SHP77 treated with DMSO at 0.1 percent for 48 hours (cell line): ENCODE measurements at places on chromosomes 11 and 22.

DNA sequence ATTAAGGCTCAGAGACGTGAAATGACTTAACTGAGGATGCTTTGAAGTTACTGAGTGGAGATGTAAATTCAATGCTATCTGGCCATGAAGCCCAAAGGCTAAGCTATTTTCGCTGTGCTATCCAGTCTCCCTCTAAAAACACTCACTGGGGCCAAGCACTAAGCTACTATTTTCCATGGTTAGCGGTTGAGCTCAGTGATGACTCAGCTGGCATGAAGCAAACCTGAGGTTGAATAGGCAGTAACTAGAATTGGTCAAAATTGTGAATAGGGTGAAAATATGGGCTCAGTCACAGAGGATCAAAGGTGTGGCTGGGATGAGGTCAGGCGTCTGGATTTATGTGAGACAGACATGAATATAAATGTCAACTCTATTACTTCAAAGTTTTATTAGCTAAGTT, 564.2 kb upstream of the KIRREL3 start:
- no peak for DNase-seq

GRCh38 chr22:29312218-29313125, 3.0 kb downstream of the RASL10A start:
- DNase-seq: no peak

DNA sequence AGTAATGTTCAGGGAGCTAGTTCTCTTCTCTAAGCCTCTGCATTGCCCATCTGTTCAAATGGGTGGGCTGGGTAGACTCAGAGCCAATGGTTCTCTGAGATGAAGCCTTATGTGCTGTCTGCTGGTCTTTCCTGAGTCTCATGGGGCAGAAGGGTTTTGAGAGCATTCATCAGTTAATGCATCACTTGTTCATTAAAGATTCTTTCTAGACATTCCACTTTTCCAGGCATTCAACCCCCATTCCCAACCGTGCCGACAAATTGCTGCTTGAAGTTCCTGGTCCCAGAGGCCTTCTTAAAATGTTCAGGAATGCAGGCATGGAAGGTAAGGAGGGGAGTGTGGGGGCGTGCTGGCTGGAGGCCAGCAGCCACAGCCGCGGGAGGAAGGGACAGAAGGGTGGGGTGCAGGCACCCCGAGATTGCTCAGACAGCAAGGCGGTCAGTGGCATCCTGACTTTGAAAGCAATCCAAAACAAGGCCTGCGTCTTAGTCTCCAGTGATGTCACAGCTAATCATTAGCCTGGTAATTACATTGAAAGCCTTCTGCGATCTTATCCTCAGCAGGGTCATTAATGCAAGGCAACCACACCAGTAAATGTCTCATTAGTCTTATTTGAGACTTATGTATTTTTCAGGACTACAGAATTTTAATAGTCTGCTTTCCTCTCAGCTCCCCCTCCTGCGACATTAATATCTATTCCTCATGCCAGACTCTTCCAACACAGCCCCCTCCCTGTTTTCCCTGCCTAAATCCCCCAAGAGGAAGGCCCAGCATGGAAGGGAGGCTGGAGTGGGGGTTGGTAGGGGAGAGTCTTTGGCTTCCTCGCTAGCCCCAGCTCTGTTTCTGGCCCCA, 328.8 kb downstream of the MIAT start:
- DNase-seq: no peak

GRCh38 chr11:128552783-128553661, 34.3 kb downstream of the ETS1 start:
- DNase-seq: no peak

GRCh38 chr22:34067031-34067430, 146.8 kb upstream of the LARGE1 start:
- no peak for DNase-seq

DNA sequence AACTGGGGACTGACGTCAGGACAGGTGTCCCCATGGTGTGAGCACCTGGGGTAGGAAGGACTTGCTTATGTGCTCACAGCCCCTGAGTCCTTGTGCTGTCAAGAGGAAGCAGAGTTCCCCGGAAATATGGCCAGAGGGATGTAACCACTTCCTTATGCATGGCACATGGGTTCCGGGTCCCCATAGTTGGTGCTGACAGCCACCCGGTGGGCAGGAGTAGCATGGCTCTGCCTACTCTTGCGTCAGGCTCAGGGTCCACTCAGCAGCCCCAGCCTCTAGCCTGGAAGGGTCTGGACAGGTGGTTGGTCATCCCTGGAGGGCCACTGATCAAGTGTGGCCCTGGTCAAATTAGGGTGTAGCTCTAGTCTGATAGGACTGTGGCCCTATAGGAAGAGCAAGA, 42.8 kb upstream of the CCND1 start:
- no peak for DNase-seq

- DNase-seq: no peak
Observed at GRCh38 chr11:116427903-116428637, 344.7 kb downstream of the BUD13 start.

DNA sequence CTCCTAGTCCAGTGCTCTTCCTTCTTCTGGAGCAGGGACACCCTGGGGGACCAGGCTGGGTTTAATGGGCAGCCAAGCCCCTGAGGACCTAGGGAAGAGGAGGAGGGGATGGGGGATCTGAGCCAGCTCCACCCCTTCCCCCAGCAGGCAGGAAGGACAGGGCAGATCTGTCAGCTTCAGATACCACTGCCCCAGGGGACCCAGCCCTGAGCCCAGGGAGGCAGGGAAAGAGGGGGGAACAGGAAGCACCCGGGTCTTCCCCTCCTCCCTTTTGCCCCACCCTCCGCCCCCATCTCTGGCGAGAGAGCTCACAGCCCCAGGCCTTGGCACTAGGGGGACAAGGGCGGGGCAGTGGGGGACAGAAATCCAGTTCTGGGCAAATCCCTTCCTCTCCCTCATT, 11.7 kb upstream of the SOX10 start:
- DNase-seq: no peak

DNA sequence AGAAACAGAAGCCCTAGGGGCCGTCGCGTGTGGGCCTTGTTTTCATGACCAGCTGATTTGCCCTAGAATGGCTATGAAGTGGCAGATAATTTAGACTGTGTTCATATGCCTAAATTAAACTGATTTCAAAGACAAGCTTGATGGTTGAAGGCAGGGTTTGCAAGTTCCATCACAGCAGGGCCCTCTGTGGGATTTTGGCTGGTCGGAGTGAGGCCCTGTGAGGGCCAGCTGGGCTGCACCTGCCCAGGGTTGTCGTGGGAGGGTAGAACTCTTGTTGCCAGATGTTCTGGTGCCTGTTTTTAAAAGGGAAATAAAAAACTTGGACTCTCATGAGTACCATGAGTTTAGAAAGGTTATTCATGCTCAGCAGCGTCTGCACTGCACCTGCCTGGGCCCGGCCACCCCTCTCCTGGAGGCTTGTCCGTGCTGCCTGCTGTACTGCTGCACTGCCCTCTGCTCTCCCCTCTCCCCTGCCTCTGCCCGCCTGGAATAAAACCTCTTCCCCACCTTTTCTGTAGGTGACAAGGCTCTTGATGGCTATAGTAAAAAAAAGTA, 44.1 kb downstream of the AP2A2 start:
- no peak for DNase-seq

- DNase-seq: no peak
Observed at GRCh38 chr11:46352063-46352841, 5.0 kb downstream of the DGKZ start.

DNA sequence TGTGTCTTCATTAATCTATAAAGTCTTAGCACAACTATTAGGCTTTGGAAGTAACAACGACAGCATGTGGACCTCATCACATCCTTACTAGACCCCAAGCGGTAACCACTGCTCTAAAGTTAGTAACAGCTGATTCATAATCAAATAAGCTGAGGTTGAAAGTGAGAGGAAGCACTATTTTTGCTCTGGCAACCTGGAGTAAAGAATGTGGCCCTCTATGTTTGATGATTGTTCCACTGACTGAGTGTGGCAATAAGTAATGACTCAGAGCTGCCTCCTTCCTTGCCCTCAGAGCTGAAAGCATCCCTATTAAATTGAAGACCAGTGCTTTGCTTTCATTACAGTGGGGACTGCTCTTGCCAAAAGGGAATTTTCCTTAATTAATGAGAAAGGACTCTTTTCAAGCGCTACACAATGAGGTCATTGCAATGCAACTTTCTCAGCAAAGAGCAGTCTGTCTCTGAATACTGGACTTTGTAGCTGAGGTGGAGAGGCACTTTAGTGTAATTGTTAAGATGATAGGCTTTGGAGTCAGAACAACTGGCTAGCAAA, 906.1 kb upstream of the RAG2 start:
- no peak for DNase-seq

GRCh38 chr11:117600234-117600783, 196.7 kb downstream of the DSCAML1 start:
- no peak for DNase-seq

DNA sequence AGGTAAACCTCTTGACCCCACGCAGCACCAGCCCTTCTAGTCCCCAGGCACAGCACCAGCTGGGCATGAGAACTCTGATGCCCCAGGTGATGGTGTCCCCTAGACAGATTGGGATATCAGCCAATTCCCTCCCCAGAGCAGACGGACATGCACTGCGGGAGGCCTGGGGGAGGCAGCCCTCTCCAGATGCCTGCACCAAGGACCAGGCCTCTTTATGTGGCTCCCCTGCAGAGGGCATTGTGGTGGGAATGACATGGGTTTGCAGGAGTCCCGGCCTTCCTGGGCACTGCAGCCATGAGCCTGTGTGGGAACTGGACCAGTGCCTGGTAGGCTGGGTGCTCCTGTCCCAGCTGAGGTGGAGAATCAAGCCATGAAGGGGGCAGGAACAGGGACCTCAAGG, 25.9 kb downstream of the PPM1F start:
- no peak for DNase-seq

- no peak for DNase-seq
Observed at GRCh38 chr22:33723915-33724314, 196.4 kb downstream of the LARGE1 start.

- DNase-seq: no peak
Observed at GRCh38 chr11:4146070-4146771, 51.6 kb downstream of the RRM1 start.

DNA sequence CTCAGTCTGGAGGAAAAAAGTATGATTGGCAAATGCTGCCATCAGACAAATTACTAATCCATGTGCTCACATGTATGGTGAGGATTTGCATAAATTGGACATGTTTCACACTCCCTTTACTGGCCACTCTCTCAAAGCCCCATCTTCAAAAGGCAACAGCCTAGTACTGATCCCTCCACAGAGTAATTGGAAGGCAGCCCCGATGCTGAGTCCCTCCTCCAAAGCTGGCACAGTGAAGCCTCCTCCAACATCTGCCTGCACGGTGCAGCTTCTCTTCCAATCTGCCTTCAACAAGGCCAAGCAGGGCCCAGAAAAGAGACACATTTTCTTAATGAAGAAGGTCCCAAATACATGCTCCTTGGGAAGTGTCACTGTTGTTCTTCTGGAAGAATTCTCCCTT, 350.6 kb downstream of the OPCML start:
- DNase-seq: no peak

DNA sequence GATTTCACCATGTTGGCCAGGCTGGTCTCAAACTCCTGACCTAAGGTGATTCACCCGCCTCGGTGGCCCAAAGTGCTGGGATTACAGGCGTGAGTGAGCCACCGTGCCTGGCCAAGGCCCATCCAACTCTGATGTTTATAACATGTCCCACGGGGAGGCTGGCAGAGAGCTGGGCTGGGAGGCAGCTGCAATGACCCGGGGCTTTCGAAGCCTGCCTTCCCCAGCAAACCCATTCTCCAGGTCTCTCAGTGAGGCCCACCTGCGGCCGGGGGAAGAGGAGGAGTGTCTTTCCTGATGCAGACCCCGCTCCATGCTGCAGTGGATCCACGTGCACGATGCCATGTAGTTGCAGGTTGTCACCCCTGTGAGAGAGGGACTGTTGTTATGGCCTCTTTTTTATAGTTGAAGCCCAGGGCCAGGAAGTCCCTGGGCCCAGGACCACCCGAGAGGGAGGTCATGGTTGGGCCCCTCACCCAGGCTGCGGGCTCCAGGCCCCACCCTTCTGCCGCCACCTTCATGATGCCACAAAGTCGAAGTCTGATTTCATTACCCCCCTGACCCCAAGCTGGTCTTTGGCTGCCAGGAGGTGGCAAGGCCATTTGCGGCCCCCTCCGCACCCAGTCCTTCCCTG, 38.3 kb downstream of the KCNJ4 start:
- DNase-seq: no peak

DNA sequence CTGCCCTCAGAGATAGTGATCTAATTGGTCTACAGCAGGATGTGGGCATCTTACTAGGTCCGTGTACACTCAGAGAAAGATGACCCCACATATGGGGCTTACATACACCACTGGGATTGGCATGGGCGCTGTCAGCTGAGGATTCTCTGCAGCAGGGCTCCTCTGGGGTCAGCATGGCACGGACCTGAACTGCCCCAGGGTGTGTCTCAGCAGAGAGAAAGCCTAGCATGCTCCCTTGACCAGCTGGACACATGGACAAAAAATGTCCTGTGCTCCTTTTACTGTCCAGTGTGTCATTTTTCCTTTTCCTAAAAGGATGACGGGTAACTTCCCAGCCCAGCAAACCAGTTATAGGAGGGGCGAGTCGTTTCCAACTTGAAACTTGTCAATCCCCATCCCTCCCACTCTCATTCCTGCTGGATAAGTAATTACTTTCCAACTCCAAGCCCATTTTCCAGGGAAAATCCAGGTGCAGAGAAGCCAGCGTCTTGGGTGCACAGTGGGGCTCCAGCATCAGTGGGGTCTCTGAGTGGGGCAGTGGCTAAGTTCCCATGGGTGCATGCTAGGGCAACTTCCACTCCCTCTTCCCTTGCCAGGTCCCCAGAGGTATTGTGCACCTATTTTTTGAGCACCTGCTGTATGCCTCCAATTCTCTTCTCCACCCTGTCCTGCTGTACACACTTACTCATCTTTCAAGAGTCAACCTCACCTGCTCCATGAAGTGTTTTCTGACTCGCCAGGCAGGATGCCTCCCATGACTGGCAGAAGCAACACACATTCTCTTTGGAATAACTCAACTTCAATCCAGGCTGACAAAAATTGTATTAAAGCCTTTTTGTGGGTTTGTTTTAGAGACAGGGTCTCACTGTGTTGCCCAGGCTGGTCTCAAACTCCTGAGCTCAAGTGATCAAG, 5.0 kb downstream of the VSTM5 start:
- DNase-seq: no peak

- DNase-seq: no peak
Observed at GRCh38 chr11:122775675-122776271, 62.5 kb upstream of the CRTAM start.

DNA sequence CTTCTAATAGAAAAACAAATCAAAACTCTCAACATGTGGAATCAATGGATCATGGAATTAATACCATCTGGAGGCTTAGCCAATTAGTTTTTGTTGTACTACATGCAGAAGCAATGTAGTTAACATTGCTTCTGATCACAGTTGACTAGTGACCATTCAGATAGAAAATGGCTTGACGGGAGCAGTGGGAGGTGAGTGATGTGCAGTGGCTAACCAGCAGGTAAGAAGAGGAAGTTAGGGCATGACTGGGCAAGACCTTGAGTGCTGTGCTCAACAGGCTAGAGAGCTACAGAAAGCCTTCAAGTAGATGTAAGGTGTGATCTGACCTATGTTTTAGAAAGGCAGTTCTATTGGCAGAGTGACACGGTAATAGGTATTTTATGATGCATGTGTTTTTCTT, 60.7 kb upstream of the ALKBH3 start:
- no peak for DNase-seq
